ENCODE measurements at places on chromosomes 2 and 18.

DNA sequence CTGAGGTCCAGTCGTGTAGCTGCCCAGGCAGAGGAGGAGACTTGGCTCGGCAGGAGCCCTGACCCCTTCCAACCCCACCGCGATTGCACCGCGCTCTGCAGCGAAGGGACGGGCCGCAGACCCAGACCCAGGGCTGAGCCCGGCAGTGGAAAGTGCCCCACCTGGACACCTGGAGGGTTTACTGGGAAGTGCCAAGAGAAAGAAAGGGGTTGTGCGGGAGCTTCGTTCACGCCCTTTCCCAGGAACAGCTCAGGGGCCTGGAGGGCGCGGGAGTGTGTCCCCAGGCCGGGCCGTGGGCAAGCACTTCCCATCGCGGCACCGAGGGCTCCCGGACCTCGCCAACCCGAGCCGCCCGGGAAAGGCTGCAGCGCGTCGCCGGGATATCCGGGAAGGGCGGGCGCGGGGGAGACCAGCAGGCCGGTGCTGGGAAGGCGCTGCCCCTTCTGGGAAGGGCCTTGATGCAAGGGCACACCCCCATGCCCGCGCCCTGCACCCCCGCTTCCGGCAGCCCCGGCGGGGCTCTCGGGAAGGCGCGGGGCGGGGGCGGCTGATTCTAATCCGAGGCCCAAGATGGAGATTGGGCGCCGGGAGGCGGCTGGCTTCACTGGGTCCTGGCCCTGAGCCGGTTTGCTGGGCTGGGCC, 36.1 kb upstream of the MRPL33 start:
- peak; percentile 73 for DNase-seq

DNA sequence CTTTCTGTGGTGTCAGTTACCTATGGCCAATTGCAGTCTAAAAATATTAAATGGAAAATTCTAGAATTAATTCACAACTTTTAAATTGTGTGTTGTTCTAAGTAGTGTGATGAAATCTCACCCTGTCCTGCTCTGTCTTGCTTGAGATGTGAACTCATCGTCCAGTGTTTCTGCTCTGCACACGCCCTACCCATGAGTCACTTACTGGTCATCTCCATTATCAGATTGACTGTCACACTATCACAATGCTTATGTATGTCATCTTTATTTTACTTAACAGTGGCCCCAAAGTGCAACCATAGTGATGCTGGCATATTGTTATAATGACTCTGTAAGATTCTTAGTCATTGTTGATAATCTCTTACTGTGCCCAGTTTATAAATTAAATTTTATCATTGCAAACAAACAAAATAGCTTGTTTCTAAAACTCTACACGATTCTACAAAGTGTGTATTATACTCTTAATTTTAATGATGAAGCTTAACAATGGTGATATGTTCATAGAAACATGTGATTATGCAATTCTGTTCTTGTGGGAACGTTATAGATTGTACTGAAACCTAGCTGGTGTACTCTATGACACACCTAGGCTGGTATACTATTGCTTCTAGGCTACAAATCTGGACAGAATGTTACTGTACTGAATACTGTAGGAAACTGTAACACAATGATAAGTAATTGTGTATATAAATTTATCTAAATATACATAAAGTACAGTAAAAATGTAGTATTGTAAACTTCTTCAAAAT, 1086.8 kb upstream of the PIK3C3 start:
- DNase-seq: no peak

DNA sequence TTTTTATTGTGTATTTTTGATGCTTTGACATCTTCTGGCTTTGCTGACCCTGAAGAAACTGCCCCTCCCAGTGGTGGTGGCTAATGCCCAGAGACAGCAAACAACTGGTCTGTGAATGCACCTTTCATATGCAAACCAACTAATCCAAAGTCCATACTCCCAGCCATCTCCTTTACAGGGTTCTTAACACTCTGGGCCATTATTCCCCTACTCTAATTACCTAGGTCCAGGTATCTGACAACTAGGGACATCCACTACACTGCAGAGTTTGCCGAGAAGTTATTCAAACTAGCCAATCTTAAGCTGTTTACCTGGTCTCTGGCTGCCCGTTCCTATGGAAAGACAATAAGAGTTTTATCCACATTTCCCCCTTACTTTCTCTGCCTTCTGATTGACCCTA, 73.6 kb downstream of the FSHR start:
- no peak for DNase-seq

DNA sequence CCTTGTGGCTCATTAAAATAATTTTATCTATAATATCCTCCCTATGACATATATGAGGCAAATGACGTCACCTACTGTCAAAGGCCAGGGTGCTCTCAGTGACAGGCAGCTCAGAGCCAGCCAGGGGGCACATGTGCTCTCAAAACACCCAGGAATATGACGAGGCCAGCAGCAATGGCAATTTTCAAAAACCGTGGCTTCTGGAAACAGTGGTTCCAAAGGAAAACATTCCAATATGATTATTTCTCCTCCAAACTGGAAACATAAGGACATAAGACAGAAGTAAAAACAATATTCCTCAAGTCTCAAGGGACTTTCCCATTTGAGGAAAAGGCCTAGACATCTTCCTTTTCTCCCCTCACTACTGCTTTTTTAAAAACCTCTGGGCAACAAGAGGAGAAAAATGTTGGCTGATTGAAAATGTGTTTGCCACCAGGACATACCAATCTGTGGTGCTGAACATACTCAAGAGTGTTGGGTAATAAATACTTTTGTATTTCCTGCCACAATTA, 40.8 kb downstream of the RNF152 start:
- DNase-seq: no peak

DNA sequence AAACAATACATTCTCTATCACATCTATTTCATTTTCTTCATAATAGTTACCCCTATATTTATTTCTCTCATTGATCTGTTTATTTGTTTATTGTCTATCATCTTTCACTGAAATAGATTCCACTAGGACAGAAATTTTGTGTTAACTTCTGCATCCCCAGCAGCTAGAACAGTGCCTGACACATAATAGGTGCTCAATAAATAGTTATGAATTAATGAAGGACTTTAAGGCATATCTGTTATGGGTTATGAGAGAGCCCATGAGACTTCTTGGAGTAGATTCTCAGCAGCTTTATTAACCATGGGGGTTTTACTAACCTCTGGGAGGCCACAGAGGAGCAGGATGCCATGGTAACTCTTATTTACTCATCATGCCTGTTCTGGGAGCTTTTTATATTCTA, 144.6 kb downstream of the CDC42EP3 start:
- DNase-seq: no peak

- DNase-seq: no peak
These were observed 392.4 kb downstream of the TNS1 start for GRCh38 chr2:217610401-217610814.

GRCh38 chr18:59623456-59624368, 73.5 kb downstream of the CCBE1 start:
- DNase-seq: no peak

DNA sequence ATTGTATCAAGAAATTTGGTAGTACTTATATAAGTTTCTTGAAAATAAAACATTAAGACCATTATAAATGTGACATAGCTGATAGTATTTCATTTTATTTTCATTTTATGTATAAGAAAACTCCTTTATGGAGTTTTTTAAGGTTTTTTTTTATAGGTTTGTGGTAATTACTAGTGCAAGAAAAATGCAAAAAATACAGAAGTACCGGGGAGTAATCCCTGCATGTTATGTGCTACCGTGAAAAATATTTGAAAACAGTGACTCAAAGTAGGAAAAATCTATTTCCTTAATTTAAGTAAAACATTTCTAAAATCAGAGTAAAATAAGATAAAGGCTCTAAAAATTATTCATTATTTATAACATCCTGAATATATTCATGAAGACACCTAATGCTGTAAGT, 21.6 kb downstream of the ZSWIM2 start:
- no peak for DNase-seq

DNA sequence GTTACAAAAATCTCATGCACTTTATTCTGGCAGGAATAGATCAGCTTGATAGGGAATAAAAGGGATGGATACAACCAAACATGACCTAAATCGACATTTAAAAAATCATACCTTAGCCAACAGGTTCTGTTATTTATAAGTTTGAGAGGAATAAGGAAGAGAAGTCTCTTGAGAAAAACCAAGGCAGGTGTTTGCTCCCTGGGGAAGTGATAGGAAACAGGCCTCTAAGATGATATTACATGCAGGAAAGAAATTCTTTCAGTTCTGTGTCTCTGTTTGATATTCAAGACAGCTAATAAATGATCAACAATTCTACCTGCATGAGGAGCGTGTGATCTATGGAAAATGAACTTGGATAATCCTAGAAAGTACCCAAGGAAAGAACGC, 184.8 kb upstream of the ZEB2 start:
- DNase-seq: no peak

DNA sequence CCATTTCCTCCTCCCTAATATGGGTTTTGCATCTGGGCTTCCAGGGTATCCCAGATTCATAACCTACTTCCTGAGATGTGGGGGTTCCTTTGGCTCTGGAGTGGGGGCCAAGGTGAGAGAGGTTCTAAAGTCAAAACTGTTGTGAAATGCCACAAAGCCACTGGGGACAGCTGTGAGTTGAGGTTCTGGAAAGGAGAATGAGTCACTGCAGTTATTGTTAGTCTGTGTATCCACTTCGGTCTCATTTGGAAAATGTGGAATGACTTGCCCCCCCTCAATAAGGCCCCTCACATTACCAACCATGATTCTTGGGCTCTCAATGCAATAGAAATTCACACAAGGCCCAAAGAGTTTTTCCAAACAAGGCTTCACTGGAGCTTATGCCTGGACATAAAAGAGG, 51.1 kb upstream of the LGALSL start:
- peak; percentile 29 for DNase-seq
